Putamen (tissue), 1 donor: ENCODE measurements at places on chromosomes 1 and 21.

- no peak for DNase-seq
Observed at GRCh38 chr1:202200112-202200548, 6.5 kb downstream of the LGR6 start.

DNA sequence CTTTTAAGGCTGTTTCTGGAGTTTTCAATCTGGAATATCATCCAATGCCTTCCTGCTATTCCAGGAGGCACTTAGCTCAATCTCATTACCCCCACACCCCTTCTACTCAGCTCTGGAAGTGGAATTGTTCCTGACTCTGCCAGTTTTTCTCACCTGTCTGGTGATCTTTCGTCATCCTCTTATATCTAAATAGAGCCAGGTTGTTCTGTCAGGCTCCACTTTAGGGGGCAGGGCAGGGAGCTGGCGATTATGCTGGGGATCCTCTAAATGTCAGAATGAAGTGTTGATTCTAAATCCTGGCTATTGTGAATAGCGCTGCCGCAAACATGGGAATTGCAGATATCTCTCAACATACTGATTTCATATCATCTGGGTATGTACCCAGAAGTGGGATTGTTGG is 63.6 kb upstream of the ETV3 start:
- DNase-seq: no peak

- no peak for DNase-seq
Observed at GRCh38 chr1:209717818-209718217, 13.2 kb downstream of the HSD11B1 start.

GRCh38 chr1:15354580-15354965 is 55.1 kb upstream of the EFHD2 start:
- DNase-seq: no peak

GRCh38 chr1:17875882-17876280 is 120.7 kb downstream of the ACTL8 start:
- no peak for DNase-seq
